ENCODE measurements at places on chromosomes 11 and 22.

DNA sequence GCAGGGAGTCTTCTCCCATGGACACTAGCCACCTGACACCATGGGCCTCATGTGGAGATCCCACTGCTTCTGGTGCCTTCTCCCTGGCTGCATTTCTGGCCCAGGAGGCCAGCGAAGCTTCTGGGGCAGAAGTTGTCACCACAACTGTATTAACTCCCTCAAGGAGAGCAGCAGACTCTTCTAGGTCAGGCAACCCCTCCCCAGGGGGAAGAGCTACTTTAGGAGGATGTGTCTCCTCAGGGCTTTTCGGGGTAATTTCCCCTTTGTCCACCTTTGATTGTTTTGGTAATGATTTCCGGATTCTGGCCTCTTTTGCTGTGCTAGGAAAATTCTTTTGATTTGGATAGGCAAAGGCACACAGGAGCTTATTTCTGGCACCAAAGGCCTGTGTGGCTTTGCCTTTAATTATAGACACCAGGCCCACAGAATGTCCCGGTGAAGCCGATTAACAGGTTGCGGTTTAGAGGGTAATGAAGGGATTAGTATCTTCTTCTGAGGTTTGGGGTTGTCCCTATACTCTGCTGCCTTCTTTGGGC, 8.9 kb upstream of the UCP2 start:
- DNase-seq: no peak

- DNase-seq: no peak
Measured at GRCh38 chr11:13315517-13316432, 38.2 kb downstream of the BMAL1 start.

- no peak for DNase-seq
Measured at GRCh38 chr11:111627591-111627990, 25.3 kb downstream of the SIK2 start.

DNA sequence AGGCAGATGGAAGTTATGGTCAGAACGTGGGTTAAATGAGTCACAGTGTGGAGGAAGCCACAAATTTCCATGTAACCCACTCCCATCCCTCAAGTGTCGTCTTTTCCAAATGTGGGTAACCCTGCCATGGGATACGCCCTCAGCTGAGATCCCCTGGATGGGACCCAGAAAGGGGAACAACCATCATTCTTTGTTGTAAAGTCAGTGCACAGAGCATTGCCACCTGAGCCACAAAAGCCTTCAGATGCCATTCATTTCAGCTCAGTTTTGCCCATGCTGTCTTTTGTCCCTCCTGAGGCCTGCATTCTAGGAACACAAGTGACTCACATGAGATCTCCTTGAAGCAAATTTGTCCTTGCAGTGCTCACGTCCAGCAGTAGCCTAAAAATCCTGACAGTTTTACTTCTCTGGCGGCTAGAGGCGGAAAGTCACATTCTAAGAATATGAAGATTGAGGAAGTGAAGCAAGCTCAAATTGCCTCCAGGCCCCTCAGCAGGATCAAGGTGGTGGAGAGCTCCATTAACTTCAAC, 30.6 kb downstream of the MMP13 start:
- no peak for DNase-seq

- peak; percentile 15 for DNase-seq
Measured at GRCh38 chr22:36386351-36386899, 1.3 kb downstream of the MYH9 start.

DNA sequence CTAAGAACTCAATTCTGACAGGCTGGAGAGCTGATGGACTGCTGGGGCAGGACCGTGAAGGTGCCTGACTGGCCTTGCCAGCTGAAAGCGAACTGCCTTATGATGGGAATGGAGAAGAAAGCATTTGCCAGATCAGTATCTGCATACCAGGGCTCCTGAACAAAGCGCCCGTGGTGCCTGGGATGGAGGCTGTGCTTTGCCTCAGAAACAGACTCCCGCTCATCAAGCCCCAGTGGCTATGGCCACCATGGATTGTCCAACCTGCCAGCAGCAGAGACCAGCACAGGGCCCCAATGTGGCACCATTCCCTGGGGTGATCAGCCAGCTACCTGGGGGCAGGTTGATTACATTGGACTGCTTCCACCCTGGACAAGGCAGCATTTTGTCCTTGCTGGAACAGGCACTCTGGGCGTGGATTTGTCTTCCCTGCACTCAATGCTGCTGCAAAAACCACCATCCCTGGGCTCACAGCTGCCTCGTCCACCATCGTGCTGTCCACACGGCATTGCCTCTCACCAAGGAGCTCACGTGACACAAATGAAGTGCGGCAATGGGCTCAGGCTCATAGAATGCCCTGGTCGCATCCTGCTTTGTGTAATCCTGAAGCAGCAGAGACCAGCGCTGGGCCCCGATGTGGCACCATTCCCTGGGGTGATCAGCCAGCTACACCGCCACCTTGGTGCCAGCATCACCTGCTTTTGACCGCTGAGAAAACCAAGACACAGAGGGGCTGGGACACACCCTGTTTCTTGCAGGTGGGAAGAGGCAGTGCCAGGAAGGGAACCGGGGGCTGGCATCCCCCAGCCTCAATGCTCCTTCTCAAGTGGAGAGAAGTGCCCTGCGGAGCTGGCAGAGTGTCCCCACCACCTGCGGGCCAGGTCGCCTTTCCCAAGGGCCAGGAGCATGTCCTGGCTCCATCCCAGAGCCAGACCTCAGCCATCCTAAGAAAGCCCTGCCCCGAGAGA, 1367.5 kb downstream of the BRD1 start:
- DNase-seq: no peak

GRCh38 chr11:110112457-110112856, 19.3 kb downstream of the ZC3H12C start:
- no peak for DNase-seq

DNA sequence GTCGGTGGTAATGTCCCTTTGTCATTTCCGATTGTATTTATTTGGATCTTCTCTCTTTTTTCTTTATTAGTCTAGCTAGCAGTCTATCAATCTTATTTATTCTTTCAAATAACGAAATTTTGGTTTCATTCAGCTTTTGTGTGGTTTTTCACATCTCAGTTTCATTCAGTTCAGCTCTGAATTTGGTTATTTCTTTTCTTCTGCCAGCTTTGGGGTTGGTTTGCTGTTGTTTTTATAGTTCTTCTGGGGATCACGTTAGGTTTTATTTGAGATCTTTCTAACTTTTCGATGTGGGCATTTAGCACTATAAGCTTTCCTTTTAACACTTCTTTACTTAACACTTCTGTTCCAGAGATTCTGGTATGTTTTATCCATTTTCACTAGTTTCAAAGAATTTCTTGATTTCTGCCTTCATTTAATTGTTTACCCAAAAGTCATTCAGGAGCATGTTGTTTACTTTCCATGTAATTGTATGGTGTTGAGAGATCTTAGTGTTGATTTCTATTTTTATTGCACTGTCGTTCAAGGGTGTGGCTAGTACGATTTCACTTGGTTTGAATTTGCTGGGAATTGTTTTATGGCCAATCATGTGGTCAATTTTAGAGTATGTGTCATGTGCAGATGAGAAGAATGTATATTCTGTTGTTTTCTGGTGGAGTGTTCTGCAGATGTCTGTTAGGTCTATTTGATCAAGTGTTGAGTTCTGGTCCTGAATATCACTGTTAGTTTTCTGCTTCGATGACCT, 7.7 kb upstream of the SCGB1D1 start:
- DNase-seq: no peak

Measured in putamen (tissue), 1 donor.